ENCODE measurements at places on chromosomes 4 and X. TPM values are rescaled to one million over a fixed set of nuclear protein-coding genes. Genes with fewer than 3 reads are reported as not detected.

- DNase-seq = no peak
- no peak overlapping the region for H3K27ac ChIP-seq
- no peak overlapping the region for H3K4me3 ChIP-seq
- no peaks in the 10 kb centered on the region for H3K4me1 ChIP-seq
- no peaks in the 10 kb centered on the region for H3K36me3 ChIP-seq
These were observed 174.8 kb upstream of the NPY2R start for GRCh38 chr4:155033604-155034003.

The SLC34A2 gene
- total RNA-seq = not detected

GRCh38 chr4:103397541-103397940, 199.4 kb upstream of the CENPE start:
- H3K27me3 ChIP-seq = no peaks in the 10 kb centered on the region
- no peak overlapping the region for H3K27ac ChIP-seq

DNA sequence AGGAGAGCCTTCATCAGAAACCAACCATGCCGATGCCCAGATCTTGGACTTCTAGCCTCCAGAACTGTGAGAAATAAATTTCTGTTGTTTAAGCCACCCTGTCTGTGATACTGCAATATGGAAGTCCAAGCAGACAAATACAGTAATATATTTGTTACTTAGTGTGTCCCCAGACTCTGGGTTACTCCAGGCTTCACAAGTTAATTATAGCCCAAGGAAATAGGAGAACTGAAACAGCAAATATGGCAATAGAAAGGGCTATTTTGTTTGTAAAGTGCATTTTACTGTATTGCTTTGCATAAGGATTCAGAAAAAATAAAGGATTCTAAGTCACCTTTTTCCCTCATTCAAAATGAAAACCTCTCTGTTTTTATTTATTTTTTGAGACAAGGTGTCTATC, 15.7 kb downstream of the TIGD4 start:
- H3K4me3 ChIP-seq = no peak overlapping the region
- H3K4me1 ChIP-seq = no peaks in the 10 kb centered on the region
- H3K27ac ChIP-seq = no peak overlapping the region

GRCh38 chr4:14117575-14118238, 490.2 kb upstream of the BOD1L1 start:
- H3K27ac ChIP-seq = peak overlapping the region; percentile 41
- peaks cover 9% of the 10 kb centered on the region for H3K4me1 ChIP-seq
- H3K4me3 ChIP-seq = no peak overlapping the region
- no peak for DNase-seq
- peaks cover 5% of the 10 kb centered on the region for H3K27me3 ChIP-seq

GRCh38 chrX:23662853-23663252, 4.4 kb upstream of the PRDX4 start:
- H3K36me3 ChIP-seq = no peaks in the 10 kb centered on the region
- no peak overlapping the region for H3K27ac ChIP-seq
- peak overlapping the region; percentile 43 for H3K4me3 ChIP-seq
- no peak for DNase-seq
- peaks cover 10% of the 10 kb centered on the region for H3K4me1 ChIP-seq

The TNIP3 gene
- 0.49 TPM for total RNA-seq

The CITED1 gene
- not detected for total RNA-seq

DNA sequence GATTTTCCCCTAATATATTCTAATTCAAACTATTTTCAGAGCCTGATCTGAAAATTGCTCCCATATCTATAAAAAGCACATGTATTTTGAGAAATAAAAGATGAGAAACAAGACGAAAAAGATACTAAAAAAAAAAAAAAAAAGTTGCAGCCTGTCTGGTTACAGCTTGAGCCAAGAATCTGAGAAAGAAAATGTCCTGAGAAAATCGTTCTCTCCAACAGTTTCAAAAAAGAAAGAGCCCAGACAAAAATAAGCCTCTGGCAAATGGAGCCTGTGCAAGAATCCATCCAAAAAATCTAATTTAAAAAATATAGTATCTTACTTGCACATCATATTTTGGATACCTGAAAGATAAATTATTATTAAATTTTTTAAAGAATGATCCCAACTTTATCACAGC, 163.0 kb upstream of the TBL1X start:
- H3K36me3 ChIP-seq = peaks cover 4% of the 10 kb centered on the region
- DNase-seq = no peak
- no peaks in the 10 kb centered on the region for H3K4me1 ChIP-seq
- no peak overlapping the region for H3K27ac ChIP-seq
- H3K27me3 ChIP-seq = no peaks in the 10 kb centered on the region

GRCh38 chr4:42310358-42310757, 86.9 kb upstream of the SHISA3 start:
- no peak for DNase-seq
- H3K27me3 ChIP-seq = peaks cover 18% of the 10 kb centered on the region
- no peak overlapping the region for H3K4me3 ChIP-seq
- no peak overlapping the region for H3K27ac ChIP-seq
- H3K4me1 ChIP-seq = no peaks in the 10 kb centered on the region

The KLHL4 gene
- total RNA-seq = not detected

DNA sequence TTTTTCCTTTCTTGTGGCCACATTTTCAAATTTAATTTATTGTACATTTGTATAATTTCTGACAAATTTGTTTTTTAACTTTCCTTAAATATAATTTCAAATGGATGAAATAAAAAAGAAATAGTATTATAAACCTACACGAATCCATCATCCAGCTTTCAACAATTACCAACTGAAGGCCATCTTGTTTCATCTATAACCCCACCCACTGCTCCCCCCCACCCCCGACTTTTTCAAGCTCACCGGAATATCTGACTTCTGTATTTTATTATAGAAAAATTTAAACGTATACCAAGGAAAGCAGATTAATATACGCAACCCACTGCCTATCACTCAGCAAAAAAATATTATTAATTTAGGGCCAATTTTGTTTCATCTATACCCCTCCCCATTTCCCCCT, 1.1 kb downstream of the MORF4L2 start:
- peaks cover 8% of the 10 kb centered on the region for H3K4me1 ChIP-seq
- peak overlapping the region; percentile 80 for H3K4me3 ChIP-seq
- H3K36me3 ChIP-seq = no peaks in the 10 kb centered on the region
- H3K27ac ChIP-seq = no peak overlapping the region
- H3K27me3 ChIP-seq = no peaks in the 10 kb centered on the region

GRCh38 chr4:31051565-31051964, 331.4 kb downstream of the PCDH7 start:
- H3K27ac ChIP-seq = no peak overlapping the region
- no peak for DNase-seq
- H3K4me3 ChIP-seq = no peak overlapping the region
- H3K27me3 ChIP-seq = no peaks in the 10 kb centered on the region
- no peaks in the 10 kb centered on the region for H3K36me3 ChIP-seq

- no peak for DNase-seq
- no peak overlapping the region for H3K27ac ChIP-seq
- H3K4me1 ChIP-seq = no peaks in the 10 kb centered on the region
- H3K36me3 ChIP-seq = no peaks in the 10 kb centered on the region
These were observed 41.4 kb downstream of the DCAF12L2 start for GRCh38 chrX:126124721-126125120.

DNA sequence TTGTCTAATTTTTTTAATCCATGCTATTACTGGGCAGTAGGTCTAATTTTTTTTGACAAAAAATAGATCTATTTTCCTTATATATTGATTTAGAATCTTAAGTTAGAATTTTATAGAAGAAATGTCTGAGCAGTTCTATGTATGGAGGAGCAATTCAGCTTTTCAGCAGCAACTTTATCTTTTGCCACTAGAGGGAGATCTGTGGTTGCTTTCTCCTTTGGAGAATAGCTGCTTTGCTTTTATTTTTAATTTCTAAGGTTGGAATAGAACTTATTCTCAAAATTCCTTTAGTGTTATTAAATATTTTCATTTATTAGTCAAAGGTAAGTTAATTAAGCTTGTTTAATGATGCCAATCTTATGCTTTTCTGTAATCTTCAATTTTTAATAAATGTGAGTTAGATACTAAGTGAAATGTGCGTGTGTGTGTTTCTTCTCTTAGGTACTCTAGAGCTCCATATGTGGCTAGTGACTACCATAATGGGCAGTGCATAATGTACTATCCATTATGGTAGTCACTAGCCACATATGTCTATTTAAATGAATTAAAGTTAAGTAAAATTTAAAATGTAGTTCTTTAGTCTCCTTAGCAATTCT, 29.3 kb downstream of the FAM199X start:
- no peak overlapping the region for H3K4me3 ChIP-seq
- H3K4me1 ChIP-seq = no peaks in the 10 kb centered on the region
- H3K36me3 ChIP-seq = peaks cover 13% of the 10 kb centered on the region
- peak; percentile 32 for DNase-seq

GRCh38 chr4:57075367-57075766, 34.8 kb downstream of the IGFBP7 start:
- H3K27ac ChIP-seq = no peak overlapping the region
- no peak overlapping the region for H3K4me3 ChIP-seq
- H3K4me1 ChIP-seq = peaks cover 6% of the 10 kb centered on the region
- no peak for DNase-seq

GRCh38 chrX:53022381-53022780, 26.2 kb upstream of the GPR173 start:
- no peak for DNase-seq
- no peak overlapping the region for H3K27ac ChIP-seq
- no peak overlapping the region for H3K4me3 ChIP-seq
- no peaks in the 10 kb centered on the region for H3K4me1 ChIP-seq

The DTHD1 gene
- total RNA-seq = 0.34 TPM

DNA sequence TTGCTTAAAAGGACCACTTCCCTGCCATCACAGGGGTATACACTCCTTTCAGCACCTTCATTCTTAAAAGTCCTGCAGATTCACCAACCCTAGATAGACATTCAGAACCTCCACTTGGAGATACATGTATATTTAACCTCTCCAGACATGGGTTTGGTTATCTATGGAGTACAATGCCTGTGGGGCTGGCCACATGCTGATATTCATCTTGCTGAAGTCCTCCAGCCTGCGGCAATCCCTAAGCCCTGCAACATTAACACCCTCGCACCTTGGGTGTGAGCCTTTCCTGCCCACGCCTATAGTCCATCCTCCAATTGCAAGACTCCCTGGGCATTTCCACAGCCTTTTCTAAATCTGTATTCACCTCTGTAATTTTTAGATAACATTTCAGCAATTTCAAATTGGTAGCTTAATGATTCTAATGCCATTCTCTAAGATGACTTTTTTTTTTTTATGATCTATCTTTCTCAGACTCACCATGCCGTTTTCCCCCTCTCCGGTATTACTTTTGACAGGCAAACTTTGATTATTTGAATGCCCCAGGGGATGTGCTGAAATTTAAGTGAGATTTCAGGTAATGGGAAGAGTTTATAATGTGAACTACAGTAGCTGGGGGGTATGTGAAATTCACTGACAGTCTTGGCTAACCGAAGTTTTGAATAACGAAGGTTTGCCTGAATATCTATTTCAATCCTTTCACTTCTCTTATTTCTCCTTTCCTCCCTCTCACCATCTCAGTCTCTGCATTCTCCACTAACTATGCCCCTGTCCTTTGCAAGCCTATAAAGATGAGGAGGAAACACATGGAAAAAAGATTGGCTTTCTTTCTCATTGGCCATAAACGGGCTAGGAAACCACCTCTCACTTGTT, 24.1 kb downstream of the CCDC149 start:
- H3K4me3 ChIP-seq = no peak overlapping the region
- no peak overlapping the region for H3K27ac ChIP-seq
- no peaks in the 10 kb centered on the region for H3K36me3 ChIP-seq
- no peak for DNase-seq
- no peaks in the 10 kb centered on the region for H3K27me3 ChIP-seq

DNA sequence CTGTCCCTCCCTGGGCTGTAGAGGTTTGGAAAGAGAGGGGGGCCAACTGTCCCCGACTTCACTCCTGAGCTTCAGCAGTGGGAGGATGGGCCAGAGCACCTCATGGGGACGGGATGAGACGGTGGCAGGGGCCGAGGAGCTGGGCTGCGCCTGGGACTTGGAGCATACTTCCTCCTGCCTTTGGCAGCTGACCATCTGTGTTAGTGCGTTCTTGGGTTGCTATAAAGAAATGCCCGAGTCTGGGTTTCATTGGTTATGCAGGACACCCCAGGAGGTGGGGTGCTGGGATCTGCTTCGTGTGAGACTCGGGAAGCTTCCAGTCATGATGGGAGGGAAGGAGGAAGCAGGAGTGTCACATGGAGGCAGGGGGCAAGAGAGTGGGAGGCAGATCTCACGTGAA, 7.4 kb downstream of the PSAPL1 start:
- peaks cover 11% of the 10 kb centered on the region for H3K27me3 ChIP-seq
- no peak overlapping the region for H3K27ac ChIP-seq
- peaks cover 2% of the 10 kb centered on the region for H3K4me1 ChIP-seq
- H3K4me3 ChIP-seq = no peak overlapping the region

DNA sequence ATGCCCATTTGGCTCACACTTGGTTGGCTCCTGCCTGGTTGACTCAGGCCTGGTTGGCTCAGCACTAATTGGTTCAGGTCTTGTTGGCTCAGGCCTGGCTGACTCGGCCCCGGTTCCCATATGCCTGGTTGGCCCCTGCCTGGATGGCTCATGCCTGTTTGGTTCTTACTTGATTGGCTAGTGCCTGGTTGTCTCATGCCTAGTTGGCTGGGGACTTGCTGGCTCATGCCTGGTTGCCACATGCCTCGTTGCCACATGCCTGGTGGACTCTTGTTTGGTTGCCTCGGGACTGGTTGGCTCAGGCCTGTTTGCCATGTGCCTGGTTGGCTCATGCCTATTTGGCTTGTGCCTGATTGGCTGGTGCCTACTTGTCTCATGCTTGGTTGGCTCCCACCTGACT, 103.7 kb downstream of the APOOL start:
- no peak overlapping the region for H3K27ac ChIP-seq
- H3K4me3 ChIP-seq = no peak overlapping the region
- H3K4me1 ChIP-seq = no peaks in the 10 kb centered on the region
- DNase-seq = no peak
- no peaks in the 10 kb centered on the region for H3K36me3 ChIP-seq

DNA sequence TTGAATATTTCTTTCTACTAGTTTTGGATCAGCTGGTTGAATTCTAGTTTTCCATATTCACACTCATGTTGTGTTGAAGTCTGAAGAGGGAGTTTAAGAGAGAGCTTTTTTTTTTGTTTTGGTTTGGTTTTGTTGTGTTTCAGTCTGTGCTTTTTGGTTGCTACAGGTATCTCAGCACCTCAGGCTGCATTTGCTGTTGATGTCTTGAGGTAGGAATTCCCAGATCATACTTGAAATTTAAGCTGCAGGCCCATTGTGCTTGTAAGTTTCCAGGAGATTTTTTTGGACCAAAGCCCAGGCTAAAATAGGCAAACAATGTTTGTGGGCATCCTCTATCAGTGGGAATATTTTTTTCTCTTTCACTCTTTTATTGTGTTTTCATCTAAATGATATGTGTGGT, 190.2 kb upstream of the AGA start:
- H3K27ac ChIP-seq = no peak overlapping the region
- no peaks in the 10 kb centered on the region for H3K27me3 ChIP-seq
- no peak for DNase-seq
- H3K36me3 ChIP-seq = peaks cover 9% of the 10 kb centered on the region
- H3K4me1 ChIP-seq = no peaks in the 10 kb centered on the region
